ENCODE measurements at places on chromosomes 3 and 15.

- no peak for DNase-seq
Measured at GRCh38 chr15:45869034-45869668, 234.3 kb downstream of the SQOR start.

GRCh38 chr15:67948215-67948614 is 105.9 kb upstream of the PIAS1 start:
- DNase-seq, result no peak

DNA sequence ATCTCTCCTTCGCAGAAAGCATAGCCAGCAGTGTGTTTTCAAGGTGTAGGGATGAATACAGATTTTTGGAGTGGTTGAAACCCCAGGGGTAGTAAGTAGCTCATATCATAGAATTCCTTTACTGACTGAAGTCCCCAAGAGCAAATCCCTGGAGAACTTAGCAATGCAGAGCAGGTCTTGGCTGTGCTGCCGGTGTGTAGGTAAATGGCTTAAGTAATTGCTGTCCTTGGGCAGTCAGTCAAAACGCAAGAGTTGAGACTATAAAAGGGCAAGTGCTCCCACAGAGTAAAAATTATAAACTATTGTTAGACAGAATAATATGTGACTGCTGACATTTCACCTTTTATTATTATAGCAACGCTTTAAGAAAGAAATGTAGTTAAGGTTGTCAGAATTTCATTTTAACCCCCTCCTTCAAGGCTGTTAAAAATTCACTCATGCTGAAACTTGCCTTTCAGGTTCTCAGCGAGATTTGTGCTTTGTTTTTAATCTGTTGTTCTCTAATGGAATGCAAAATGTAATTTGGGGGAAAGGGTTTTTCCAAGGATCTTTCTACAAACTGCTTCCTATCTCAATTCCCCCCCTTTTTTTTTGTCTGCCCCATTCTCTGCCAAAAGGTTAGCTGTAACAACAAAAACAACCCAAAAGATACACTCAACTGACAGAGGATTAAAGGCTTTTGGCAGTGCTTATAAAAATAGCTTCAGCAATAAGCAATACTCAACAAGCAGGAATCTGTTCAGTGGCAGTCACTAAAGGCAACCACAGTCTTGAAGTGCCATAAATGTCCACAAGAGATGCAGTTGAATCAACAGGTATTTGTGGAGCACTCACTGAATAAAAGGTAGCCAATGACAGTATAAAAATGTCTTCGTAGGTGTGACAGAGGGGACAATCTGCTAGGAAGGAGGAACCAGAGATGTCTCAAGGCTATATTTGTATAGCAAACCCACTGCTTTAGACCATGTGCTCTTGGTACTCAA is 105.3 kb downstream of the THRB start:
- no peak for DNase-seq

GRCh38 chr3:129532261-129532660 is 3.8 kb downstream of the RHO start:
- DNase-seq, result no peak

GRCh38 chr15:58043192-58043903 is 22.2 kb downstream of the ALDH1A2 start:
- no peak for DNase-seq

DNA sequence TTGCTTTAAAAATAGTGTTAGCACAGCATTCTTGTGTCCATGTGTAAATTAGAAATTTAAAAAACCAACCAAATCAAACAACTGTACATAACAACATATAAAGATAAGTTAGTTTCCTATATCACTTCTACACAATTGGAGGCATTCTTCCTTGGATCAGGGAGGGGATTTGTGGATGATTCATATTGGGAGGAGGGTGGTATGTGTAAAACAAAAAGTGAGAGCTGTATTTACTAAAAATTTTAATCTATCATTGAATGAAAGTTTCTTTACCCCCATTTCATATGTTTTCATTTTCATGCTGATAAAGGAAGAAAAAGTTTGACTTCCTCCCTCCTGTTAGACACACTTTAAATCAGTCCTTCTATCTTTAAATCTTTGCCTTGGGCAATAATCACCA is 325.0 kb downstream of the SATB1 start:
- no peak for DNase-seq

- no peak for DNase-seq
Measured at GRCh38 chr15:101135532-101136166, 116.2 kb downstream of the CHSY1 start.

- no peak for DNase-seq
Measured at GRCh38 chr3:39267631-39268548, 11.9 kb downstream of the CX3CR1 start.

GRCh38 chr3:24062916-24063315 is 117.8 kb downstream of the NR1D2 start:
- no peak for DNase-seq

DNA sequence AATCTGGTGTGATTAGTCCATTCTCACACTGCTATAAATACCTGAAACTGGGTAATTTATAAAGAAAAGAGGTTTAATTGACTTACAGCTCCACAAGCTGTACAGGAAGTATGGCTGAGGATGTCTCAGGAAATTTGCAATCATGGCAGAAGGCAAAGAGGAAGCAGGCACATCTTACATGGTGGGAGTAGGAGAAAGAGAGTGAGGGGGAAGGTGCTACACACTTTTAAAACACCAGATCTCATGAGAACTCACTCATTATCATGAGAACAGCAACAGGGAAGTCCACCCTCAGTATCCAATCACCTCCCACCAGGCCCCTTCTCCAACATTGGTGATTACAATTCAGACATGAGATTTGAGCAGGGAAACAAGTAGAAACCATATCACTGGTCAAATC is 24.0 kb upstream of the ACP3 start:
- DNase-seq, result no peak

DNA sequence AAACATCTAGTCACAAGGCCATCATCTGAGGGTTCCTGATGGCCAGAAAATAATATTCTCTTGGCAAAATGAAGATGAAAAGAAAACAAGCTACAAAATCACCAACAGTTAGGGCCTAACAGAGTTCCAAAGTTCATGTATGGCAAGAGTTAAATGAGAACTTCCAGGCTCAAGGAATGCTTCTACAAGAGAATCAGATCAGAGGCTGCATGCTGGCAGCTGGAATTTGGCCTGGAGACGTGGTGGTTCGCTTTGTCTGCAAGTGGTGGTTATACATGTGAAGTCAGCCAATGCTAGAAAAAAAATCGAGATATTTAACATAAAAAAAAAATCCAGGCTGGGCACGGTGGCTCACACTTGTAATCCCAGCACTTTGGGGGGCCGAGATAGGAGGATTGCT is 5.6 kb downstream of the SIAH2 start:
- DNase-seq, result no peak

DNA sequence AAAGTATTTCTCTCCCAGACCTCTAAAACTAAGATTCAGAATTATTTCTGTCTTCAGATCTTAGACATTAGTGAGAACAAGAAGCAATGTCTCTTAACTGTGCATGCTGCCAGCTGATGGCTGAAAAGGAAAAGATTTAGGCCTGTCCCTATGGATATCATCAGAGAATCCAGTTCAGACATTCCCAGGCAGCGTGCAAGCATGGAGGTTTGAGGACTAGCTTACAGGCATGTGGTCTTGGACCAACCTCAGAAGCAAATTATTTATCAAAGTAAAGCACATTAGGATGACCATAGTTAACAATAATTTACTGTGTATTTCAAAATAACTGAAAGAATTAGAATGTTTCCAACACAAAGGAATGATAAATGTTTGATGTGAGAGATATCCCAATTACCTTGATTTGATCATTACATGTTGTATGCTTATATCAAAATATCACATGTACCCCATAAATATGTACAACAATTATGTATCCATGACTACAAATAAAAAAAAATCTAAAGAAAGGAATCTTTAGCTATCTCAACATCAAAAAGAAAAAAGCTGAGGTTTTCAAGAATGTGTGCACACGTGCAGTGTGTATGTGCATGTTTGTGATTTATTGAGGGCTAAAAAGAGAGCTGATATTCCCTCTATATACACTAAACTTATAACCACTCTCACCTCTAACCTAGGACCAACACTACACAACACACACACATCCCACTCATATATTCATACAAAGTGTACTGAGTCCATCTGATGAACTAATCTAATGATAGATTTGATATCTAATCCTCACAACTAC is 108.9 kb upstream of the THBS1 start:
- no peak for DNase-seq
